Activated T-cell treated with anti-CD3 and anti-CD28 coated beads, Interleukin-2, amount 50 U/mL, for 1 hour (primary cell): ENCODE measurements at places on chromosomes 12 and 14.

DNA sequence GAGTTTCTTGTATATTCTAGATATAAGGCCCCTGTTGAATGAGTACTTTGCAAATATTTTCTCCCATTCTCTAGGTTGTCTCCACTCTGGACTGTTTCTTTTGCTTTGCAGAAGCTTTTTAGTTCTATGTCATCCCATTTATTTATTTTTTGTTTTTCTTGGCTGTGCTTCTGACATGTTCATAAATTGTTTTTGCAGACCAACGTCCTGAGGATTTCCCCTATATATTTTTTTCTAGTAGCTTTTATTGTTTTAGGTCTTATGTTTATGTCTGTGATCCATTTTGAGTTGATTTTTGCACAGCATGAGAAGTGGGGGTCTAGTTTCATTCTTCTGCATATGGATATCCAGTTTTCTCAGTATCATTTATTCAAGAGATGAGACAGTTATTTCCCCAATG, 70.4 kb upstream of the BTG1 start:
- no peak for DNase-seq

- DNase-seq = no peak
These were observed 56.1 kb upstream of the MAP1LC3B2 start for GRCh38 chr12:116502989-116503496.

- no peak for DNase-seq
These were observed 1098.2 kb upstream of the USP15 start for GRCh38 chr12:61161961-61162360.

DNA sequence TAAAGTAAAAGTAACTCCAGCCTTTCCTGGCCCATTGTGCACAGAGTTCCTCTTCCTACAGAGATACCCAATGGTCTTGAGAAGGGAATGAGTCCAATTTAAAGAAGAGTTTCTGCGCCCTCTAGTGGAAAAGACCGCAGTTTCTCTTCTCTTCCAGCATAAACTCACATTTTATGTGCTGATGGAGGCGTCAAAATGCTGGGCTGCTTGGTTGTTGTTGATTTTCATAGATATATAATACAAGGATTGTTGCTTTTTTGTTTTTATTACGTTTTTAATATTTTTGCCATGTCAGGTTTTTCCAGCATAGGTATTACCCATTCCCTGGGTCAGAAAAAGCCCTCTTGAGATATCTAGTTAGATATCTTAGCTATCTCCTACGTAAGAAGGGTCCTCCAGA, 356.9 kb upstream of the STXBP6 start:
- no peak for DNase-seq

- DNase-seq = no peak
These were observed 7.1 kb upstream of the SMUG1 start for GRCh38 chr12:54195737-54196347.

- DNase-seq = no peak
These were observed 2.4 kb downstream of the TMPRSS12 start for GRCh38 chr12:50845021-50845647.

GRCh38 chr12:52271158-52271557, 3.3 kb upstream of the KRT86 start:
- DNase-seq = no peak

GRCh38 chr14:19906665-19907064, 13.7 kb upstream of the OR4K5 start:
- DNase-seq = no peak

- DNase-seq = no peak
These were observed 819.0 kb downstream of the NRXN3 start for GRCh38 chr14:78989221-78989620.

GRCh38 chr12:104680070-104680469, 223.3 kb downstream of the CHST11 start:
- DNase-seq = no peak

DNA sequence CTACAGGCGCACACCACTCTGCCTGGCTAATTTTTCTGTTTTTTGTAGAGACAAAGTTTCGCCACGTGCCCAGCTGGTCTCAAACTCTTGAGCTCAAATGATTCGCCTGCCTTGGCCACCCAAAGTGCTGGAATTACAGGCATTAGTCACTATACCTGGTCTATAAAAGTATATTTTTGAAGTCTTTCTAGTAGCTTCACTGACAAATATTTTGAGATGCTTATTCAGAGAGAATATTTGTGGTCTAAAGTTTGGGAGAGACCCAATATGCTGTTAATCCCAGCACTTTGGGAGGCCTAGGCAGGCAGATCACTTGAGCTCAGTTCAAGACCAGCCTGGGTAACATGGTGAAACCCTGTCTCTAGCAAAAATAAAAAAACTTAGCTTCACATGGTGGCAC, 22.0 kb upstream of the PPP1R12A start:
- DNase-seq = no peak

- DNase-seq = no peak
These were observed 105.8 kb downstream of the KCNC2 start for GRCh38 chr12:75103822-75104221.

DNA sequence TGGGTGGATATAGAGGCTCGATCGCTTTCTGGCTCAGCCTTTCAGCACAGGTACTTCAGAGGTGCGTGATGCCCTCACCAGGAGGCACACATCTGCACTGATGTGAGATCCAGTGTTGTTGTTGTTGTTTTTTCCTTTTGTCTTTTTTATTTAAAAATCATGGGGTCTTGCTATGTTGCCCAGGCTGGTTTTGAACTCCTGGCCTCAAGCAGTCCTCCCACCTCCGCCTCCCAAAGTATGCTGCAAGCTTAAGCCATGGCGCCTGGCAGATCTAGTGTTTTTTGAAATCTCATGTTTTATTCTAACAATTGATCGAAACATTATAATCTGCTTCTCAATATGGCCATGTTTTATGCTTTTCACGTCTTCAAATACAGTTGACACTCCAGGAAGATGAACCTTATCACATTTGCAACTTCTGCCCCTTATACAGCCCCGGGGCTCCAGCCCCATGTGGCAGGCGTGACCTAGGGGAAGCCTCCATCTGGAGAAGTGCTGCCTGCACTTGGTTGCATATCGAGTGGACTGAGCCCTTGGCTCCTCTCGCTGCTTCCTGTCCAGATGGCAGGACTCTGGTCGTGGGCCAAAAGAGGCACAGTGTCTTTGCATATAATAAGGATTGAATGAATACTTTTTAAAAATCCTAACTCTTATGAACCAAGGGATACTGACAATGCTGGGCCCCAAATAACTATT, 71.7 kb downstream of the TRAF3 start:
- no peak for DNase-seq

DNA sequence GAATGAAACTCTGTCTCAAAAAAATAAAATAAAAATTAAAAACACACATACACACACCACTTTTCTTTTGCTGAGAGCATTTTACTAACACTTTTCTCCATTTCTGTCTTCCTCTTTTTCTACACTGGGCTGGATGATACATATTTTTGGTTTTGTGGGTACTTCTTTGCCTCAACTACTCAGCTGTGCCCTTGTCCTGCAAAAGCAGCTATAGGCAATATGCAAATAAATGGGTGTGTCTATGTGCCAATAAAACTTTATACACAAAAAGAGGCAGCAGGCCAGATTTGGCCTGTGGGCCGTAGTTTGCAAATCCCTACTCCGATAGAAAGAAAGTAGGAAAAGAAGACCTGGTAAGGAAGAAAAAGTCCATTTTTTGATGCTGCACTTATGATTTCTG, 6.5 kb downstream of the CLMN start:
- DNase-seq = no peak

DNA sequence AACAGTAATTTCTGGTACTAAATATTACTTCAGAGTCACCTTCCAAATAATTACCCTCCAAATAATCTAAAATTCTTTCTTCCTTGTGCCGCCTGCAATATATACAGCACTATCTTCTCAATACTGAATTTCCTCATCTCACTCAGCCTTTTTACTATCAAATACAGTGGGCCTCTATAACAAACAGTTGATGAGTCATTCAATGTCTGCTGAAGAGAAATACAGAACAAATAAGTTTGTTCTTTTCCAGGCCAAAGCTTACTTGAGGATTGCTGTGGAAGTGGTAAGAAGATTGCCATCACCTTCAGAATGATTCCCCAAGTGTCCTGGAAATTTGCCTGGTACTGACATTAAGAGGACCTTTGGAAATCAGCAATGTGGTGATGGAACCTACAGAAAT, 218.2 kb upstream of the ARHGAP5 start:
- DNase-seq = no peak

DNA sequence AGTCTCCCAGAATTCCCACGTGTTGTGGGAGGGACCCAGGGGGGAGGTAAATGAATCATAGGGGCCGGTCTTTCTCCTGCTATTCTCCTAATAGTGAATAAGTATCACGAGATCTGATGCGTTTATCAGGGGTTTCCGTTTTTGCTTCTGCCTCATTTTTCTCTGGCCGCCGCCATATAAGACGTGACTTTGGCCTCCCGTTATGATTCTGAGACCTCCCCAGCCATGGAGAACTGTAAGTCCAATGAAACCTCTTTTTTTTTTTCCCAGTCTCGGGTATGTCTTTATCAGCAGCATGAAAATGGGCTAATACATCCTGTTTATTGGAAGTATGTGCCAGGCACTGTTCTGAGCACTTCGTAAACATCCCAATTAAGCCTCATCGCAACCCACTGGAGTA, 788 bp downstream of the KRT72 start:
- DNase-seq = no peak

GRCh38 chr12:642633-643474, 20.4 kb downstream of the NINJ2 start:
- DNase-seq = peak; percentile 73

- DNase-seq = no peak
These were observed 10.3 kb upstream of the INF2 start for GRCh38 chr14:104678901-104679705.

DNA sequence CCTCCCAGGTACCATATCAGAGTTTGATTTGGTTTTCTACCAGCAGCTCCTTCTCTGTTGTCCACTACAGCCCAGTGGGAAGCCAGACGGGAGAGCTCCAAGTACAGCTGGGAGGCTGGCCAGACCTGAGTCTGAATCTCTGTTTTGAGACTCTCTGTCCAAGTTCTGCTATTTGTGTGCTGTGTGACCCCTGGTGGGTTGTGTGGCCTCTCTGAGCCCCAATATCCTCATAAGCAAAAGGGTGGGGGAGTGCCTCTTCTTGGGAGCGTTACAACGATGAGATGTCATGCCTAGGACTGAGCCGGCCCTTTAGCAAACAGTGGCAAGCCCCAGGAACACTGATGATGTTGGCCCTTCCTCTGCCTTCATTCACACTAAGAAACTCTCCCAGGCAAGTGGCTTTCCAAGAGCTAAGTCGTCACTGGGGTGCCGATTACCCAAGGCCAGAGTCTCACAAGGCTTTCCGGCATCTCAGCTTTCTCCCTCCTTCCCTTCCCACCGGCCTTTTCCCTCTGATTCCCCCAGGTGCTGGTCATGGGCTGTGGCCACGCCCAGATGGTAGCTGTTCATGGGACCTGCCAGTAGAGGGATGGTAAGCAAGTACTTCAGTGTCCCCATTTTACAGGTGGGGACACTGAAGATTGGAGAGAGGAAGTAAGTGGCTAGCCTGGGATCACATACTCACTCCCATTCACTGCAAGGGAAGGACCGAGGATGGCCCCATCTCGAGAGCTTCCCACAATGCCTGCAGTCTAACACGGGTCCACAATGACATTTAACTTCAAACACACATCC, 47.7 kb downstream of the BCL11B start:
- no peak for DNase-seq

- no peak for DNase-seq
These were observed 63.6 kb downstream of the CHGA start for GRCh38 chr14:92986254-92987147.
